ENCODE measurements at places on chromosomes 2 and 18. TPM values are rescaled to one million over a fixed set of nuclear protein-coding genes. Genes with fewer than 3 reads are reported as not detected.

- no peak overlapping the region for H3K4me3 ChIP-seq
- no peak overlapping the region for H3K27ac ChIP-seq
- no peak for DNase-seq
- H3K27me3 ChIP-seq, result no peaks in the 10 kb centered on the region
- no peaks in the 10 kb centered on the region for H3K36me3 ChIP-seq
Measured at GRCh38 chr2:151638191-151638933, 95.9 kb downstream of the NEB start.

- H3K27me3 ChIP-seq, result no peaks in the 10 kb centered on the region
- H3K27ac ChIP-seq, result no peak overlapping the region
- no peaks in the 10 kb centered on the region for H3K36me3 ChIP-seq
- H3K4me1 ChIP-seq, result no peaks in the 10 kb centered on the region
Measured at GRCh38 chr2:184599054-184599871, 934 bp downstream of the ZNF804A start.

The FIGN gene
- total RNA-seq, result 2.8 TPM

DNA sequence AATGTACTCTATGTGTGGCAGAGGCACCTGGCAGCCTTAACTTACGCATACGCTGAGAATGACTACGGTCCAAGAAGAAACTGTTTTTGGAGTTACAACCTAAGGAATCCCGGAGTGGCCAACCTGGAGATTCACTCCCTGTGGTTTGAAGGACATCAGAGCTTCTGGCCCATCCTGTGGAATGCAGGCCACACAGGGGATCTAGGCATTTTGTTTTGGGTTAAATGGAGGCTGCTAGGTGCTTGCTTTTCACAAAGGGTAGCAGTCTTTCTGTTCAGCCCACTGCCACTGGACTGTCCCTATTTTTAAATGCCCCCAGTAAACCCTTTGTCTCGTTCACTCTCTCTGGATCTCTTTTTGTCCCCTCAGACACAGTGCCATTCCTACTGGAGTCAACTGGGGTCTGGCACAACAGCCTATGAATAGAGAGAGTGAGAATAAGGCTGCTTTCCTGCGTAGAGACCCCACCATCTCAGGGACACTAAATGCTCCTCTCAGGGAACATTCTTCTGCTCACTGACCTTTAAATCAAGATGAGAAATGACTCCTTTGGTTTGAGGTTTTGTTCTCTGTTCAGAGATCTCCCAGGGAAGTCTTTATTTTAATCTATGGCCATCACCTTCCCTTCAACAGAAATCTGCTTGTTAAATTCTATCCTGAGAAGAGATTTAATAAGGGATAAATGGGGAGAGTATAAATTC lies 124.9 kb downstream of the B3GNT2 start:
- no peak for DNase-seq
- peaks cover 13% of the 10 kb centered on the region for H3K4me1 ChIP-seq
- H3K36me3 ChIP-seq, result no peaks in the 10 kb centered on the region
- no peak overlapping the region for H3K4me3 ChIP-seq
- H3K27me3 ChIP-seq, result no peaks in the 10 kb centered on the region

DNA sequence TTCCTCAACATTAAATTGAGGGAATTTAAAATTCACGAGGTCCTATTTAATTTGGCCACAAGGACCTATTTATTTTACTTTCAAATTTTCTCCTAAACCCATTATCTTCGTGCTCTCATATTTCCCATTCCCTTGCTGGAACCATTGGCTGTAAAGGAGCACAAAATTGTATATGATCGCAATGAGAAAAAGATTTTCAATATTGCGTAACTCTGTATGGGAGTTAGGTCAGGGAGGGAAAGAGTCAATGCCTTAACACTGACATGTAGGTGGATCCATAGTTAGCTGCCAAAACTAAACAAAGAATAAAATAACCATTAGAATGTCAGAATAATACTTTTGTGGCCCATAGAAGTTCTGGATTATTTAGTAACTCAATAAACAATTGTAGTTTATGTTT lies 40.6 kb upstream of the ZC3H15 start:
- no peaks in the 10 kb centered on the region for H3K36me3 ChIP-seq
- H3K4me3 ChIP-seq, result no peak overlapping the region

- H3K4me3 ChIP-seq, result no peak overlapping the region
- H3K36me3 ChIP-seq, result no peaks in the 10 kb centered on the region
- no peaks in the 10 kb centered on the region for H3K27me3 ChIP-seq
- no peak overlapping the region for H3K27ac ChIP-seq
Measured at GRCh38 chr2:190766595-190766994, 114.0 kb upstream of the GLS start.

The IL1B gene
- total RNA-seq, result not detected

GRCh38 chr2:65417509-65418085 lies 14.8 kb downstream of the SPRED2 start:
- H3K27ac ChIP-seq, result no peak overlapping the region
- H3K4me1 ChIP-seq, result peaks cover 60% of the 10 kb centered on the region
- no peaks in the 10 kb centered on the region for H3K36me3 ChIP-seq
- no peaks in the 10 kb centered on the region for H3K27me3 ChIP-seq

The ANTXR1 gene
- 83.8 TPM for total RNA-seq

The VAMP5 gene
- total RNA-seq, result 13.6 TPM

GRCh38 chr2:225994748-225995405 lies 595.4 kb downstream of the NYAP2 start:
- no peak overlapping the region for H3K27ac ChIP-seq
- no peaks in the 10 kb centered on the region for H3K27me3 ChIP-seq
- DNase-seq, result no peak

GRCh38 chr2:88815697-88816096 lies 124.2 kb downstream of the RPIA start:
- H3K4me3 ChIP-seq, result no peak overlapping the region
- H3K36me3 ChIP-seq, result no peaks in the 10 kb centered on the region
- H3K4me1 ChIP-seq, result no peaks in the 10 kb centered on the region
- DNase-seq, result no peak
- no peaks in the 10 kb centered on the region for H3K27me3 ChIP-seq
- H3K27ac ChIP-seq, result no peak overlapping the region

The GMCL1 gene
- total RNA-seq, result 15.1 TPM

The GPR75 gene
- 6.6 TPM for total RNA-seq

DNA sequence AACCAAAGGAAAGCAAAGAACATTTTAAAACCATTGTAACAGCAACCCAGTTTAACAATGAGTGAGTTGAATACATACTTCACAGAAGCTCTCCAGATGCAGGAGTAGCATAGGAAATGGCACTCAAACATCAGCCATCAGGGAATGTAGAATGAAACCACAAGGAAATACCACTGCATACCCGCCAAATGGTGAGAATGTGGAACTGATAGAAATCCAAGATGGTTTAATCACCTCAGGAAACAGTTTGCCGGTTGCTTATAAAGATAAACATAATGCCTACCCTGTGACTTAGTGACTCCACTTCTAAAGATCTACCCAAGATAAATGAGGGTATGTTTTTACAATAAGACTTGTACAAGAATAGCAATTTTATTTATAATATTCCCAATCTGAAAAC lies 132.0 kb downstream of the GALNT1 start:
- no peaks in the 10 kb centered on the region for H3K27me3 ChIP-seq
- no peak overlapping the region for H3K27ac ChIP-seq
- DNase-seq, result no peak
- H3K36me3 ChIP-seq, result no peaks in the 10 kb centered on the region

The IL36B gene
- not detected for total RNA-seq

- no peaks in the 10 kb centered on the region for H3K4me1 ChIP-seq
- no peak overlapping the region for H3K4me3 ChIP-seq
- H3K27me3 ChIP-seq, result no peaks in the 10 kb centered on the region
- peaks cover 30% of the 10 kb centered on the region for H3K36me3 ChIP-seq
- no peak overlapping the region for H3K27ac ChIP-seq
Measured at GRCh38 chr2:230472621-230473018, 56.6 kb downstream of the SP100 start.

DNA sequence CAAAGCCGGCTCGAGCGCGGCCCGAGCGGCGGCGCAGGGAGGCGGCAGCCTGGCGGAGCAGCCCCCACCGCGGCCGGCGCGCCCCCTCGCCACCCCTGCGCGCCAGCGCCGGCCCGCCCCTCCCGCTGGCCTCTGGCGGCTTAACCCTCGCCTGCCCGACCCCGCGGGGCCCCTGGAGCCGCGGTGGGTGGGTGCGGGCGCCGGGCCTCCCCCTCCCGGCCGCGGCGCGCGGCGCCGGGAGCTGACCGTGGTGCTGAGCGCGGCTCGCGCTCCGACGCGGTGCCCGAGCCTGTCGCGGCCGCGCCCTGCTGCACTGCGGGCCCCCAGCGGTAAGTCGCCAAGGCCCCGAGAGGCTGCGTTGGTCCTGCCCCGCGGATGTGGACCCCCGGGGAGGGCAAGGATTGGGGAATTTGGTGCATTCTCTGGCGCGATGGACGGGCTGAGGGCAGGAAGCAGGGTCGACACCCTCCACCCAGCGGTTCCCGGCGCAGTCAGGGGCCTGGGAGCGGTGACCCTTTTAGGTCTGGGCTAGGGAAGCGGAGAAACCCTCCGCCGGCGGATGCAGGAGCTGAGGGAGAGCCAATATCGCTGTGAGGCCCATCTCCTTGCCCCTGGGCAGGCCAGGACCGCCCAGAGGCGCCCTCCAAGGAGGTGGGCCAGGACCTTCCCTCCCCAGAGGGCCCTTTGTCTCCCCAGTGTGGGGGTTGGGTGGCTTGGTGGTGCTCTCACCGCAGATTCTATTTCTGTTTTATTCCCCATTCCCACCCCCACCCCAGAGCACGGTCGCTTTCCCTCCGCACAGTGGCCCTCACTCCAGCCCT lies 923 bp downstream of the AMER3 start:
- no peaks in the 10 kb centered on the region for H3K27me3 ChIP-seq
- H3K27ac ChIP-seq, result no peak overlapping the region
- no peak overlapping the region for H3K4me3 ChIP-seq
- peak; percentile 38 for DNase-seq
- peaks cover 3% of the 10 kb centered on the region for H3K4me1 ChIP-seq

The ST8SIA3 gene
- not detected for total RNA-seq

The DES gene
- 28.5 TPM for total RNA-seq

DNA sequence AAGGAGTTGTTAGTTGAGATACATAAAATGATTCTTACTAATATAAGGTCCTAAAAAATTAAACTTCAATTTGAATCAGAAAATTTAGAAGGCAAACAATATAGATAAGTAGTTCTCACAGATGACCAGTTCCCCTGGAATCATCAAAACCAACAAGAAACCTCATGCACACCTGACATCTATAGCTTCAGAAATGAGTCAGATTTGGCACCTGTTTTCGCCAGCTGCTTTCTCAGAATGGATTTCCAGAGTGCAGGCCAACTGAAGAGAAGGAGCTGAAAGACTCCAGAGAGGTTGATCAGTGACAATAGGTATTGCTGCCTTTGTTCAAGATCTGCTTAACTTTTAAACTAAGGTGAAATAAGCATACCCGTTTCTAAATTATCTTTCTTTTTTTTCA lies 192.4 kb downstream of the RDH14 start:
- no peak overlapping the region for H3K27ac ChIP-seq
- H3K4me1 ChIP-seq, result no peaks in the 10 kb centered on the region
- H3K36me3 ChIP-seq, result no peaks in the 10 kb centered on the region
- no peak overlapping the region for H3K4me3 ChIP-seq

The FLACC1 gene
- total RNA-seq, result 2.8 TPM

DNA sequence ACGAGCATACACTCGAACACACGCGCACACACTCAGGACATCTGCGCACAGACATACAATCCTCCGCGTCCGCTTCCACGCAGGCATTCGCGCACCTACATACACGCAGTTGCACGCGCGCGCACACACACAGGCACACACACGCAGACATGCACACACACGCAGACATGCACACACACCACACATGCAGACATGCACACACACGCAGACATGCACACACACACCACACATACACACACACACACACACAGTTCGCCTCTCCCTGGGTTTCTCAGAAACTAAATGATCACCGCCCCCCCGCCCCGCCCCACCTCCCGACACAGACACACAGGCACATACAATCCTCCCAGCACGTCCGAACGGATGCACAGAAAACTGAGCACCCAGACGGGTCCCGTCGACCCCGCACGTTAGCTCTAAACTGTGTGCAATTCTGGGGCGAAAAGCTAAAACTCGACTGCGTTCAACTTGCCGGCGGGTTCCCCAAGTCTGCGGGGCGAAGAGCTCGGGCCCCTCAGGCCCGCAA lies 1.0 kb downstream of the EPHA4 start:
- H3K27me3 ChIP-seq, result no peaks in the 10 kb centered on the region
- H3K27ac ChIP-seq, result no peak overlapping the region
- no peaks in the 10 kb centered on the region for H3K36me3 ChIP-seq
- DNase-seq, result peak; percentile 9
- H3K4me3 ChIP-seq, result peak overlapping the region; percentile 64
- H3K4me1 ChIP-seq, result peaks cover 11% of the 10 kb centered on the region

GRCh38 chr2:217074576-217075255 lies 214.9 kb upstream of the TNP1 start:
- peaks cover 16% of the 10 kb centered on the region for H3K4me1 ChIP-seq
- no peak for DNase-seq
- H3K27me3 ChIP-seq, result no peaks in the 10 kb centered on the region

Data from thyroid gland (tissue), 4 donors.